Activated CD8-positive, alpha-beta T cell treated with anti-CD3 and anti-CD28 coated beads, Interleukin-2, amount 10 ng/mL, durations not matched to agents 7 days and 5 days (primary cell): ENCODE measurements at places on chromosomes 4 and X. TPM values are rescaled to one million over a fixed set of nuclear protein-coding genes. Genes with fewer than 3 reads are reported as not detected.

GRCh38 chr4:76585897-76586360, 150.9 kb downstream of the SHROOM3 start:
- H3K27me3 ChIP-seq: peaks cover 50% of the 10 kb centered on the region
- no peaks in the 10 kb centered on the region for H3K36me3 ChIP-seq
- peak overlapping the region; percentile 29 for H3K4me3 ChIP-seq
- peak; percentile 21 for DNase-seq

Gene PCYT1B
- total RNA-seq: not detected

- no peaks in the 10 kb centered on the region for H3K4me1 ChIP-seq
- no peak overlapping the region for H3K27ac ChIP-seq
- no peak overlapping the region for H3K4me3 ChIP-seq
- peaks cover 2% of the 10 kb centered on the region for H3K27me3 ChIP-seq
- DNase-seq: no peak
Observed at GRCh38 chr4:51963841-51964517, 56.2 kb downstream of the LRRC66 start.

Gene GYG2
- total RNA-seq: not detected

GRCh38 chr4:88522702-88523324, 763 bp downstream of the PYURF start:
- peaks cover 47% of the 10 kb centered on the region for H3K4me1 ChIP-seq
- H3K36me3 ChIP-seq: peaks cover 15% of the 10 kb centered on the region
- peak overlapping the region; percentile 95 for H3K4me3 ChIP-seq
- DNase-seq: no peak
- H3K27ac ChIP-seq: peak overlapping the region; percentile 88
